ENCODE measurements at places on chromosomes 3 and 15.

DNA sequence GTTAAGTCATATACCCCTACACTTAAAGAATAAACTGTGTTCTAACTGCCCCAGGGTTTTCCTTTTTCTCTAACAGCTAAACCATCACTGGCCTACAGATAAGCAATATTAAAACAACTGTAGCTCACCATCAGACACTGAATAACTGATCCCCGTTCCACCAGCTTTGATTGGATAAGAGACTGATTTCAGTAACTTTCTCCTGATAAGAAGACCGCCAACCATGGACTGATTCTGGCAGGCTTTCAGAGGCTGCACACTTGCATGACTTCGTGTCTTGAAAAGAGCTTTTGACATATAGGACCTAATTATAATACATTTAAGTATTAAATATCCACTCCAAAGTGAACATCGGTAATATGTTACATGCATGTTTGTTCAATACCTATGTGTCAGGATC is 15.3 kb upstream of the CEP97 start:
- no peak for DNase-seq

DNA sequence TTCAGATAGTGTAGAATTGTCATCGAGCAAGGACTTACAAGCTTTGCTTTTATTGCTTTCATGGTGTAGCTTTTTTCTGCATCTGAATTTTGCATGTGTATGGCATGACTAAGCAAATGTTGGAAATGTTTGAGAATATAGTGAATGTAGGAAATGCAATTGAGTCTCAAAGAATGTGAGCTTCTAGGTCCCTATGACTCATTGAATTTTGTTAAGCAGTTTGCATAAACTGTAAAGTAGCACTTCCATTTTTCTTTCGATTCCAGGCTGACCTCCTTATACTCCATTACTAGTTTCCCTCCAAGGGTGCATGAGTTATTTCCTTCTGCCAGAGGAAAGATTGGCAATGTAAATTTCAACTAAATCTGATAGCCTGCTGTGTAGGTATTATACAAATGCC is 619.2 kb downstream of the DIPK2A start:
- DNase-seq = no peak

GRCh38 chr15:27398631-27399161 is 427.7 kb downstream of the GABRG3 start:
- DNase-seq = no peak

DNA sequence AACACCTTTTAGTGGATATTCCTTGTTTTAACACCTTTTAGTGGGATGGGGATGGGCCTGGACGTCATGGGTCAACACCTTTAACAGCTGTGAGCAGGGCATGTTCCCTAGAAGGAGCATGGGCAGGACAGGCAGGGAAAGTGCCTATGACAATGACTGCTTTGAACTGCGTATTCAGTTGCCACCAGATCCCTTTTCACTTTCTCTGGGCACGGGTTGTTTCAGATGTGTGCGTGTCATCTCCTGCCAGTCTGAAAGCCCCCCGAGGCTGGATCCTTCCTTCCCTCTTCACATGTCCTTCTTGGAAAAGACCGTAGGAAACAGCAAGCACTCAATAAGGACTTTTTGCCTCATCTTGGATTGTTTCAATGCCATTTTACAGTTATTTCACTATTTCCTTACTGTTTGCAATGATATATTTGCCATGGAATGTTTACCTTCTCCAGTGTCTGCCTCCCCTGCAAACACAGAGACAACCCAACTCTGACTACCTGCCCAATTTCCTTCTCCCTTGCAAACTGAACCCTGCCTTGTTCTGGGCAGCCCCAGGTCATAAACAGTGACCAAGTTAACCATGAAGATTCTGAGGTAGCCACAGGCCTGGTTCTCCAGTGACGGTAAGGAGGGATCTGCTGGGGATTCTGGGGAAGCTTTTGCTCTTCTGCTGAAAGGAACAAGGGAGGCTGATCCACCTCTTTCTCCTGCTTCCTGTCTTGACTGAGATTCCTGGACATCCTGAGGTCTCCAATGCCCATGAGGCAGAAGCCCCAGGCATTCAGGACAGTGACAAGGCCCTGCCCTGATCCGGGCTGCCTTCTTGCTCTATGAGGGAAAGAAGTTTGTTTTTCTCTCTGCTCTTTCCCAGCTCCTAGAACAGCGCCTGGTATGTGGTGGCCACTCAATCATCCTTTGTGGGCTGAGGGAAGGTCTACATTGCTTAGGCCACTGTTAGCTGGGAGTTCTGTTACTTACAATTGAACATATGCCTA is 51.8 kb downstream of the NOX5 start:
- no peak for DNase-seq

DNA sequence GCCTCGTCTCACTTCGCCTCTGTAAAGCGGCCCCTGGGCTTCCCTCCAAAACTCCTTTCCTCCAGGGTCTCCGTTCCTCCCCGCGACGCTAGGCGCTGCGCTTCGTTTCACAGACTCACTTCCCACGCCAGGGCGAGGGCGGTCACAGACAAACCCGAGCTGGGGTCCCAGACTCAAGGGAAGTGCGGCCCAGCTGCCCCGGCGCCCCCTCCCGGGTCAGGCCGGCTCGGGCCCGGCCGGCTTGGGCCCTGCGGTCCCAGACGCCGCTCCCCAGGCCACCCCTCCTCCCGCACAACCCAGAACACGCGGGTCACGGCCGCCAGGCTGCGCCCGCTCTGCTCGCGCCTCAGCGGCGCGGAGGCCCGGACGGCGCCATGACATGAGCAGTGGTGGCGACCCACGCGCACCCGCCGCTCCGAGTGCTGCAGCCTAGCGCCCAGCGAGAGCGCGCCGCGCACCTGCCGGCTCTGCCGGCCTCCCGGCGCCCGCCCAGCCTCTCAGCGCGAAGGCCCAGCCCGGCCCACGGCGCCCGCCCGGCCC is 547 bp downstream of the NUP210 start:
- peak; percentile 66 for DNase-seq

Data from CD8-positive, alpha-beta T cell (primary cell).